ENCODE measurements at places on chromosomes 7 and 10.

GRCh38 chr7:105327201-105327600 is 61.5 kb downstream of the SRPK2 start:
- DNase-seq: no peak

DNA sequence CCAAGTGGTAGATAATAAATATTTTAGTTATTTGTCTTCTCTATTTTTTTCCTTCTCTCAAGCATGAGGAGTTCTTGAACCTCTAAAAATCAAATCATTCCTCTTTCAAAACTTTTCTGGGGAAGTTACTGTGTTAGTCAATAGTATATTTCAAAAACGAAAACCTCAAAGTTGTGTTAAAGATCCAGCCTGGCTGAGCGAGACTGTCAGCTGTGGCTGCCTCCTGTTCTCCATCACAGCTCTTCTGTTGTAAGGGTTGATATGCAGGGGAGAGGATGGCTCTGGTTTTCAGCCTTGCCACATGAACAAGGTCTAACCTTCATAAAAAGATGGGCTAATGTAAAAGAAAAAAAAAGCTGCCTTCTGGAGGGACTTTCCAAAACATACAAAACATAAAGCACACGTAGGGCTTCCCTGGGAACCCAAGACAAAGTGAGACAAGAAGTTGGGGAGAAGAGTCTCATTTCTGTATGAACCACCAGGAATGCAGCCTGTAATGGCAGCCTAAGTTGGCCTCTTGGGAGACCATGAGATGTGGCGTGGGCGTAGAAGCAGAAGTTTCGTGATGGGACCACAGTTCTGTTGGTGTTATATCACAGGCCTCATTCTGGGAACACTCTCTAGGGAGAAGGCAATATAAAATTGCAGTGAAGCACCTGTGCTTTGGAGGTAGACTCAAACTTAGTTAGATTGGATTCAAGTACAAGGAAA is 77.9 kb upstream of the FHIP2A start:
- DNase-seq: no peak

DNA sequence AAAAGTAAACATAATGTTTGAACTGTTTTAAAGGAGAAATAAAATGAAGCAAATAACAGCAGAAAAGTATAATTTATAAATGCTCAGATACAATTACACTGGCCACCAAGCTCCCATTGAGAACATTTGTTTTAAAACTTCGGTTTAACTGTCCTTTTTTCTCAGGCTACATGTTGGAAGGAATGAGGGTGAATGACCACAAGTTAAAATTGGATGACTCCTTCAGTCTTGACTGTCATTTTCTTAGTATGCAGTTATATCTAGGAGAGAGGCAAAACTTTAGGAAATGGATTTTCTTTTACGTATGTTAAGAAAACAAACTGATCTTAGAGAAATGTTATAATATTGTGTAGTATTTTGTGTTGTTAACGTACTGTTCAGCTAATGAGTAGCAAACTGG is 5.0 kb downstream of the TRIM24 start:
- DNase-seq: no peak

DNA sequence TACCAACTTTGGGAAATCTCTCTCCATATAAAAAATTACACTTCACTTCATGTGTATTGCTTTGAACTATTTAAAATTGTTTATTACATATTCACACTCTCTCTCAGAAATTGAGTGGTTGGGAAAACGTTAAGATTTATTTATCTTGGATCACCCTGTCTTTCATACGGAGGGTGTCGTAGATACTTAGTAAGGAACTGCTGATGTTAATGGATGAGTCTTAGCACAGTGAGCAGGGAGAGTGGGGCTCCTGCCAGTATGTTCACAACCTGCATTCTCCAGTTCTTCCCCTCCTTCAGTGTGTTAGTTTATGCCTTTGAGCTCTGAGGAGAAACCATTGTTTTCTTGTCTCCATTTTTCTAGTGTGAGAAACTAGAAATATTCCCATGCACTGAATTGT is 67.1 kb downstream of the CDK14 start:
- no peak for DNase-seq

GRCh38 chr7:135692055-135692454 is 29.7 kb downstream of the STMP1 start:
- no peak for DNase-seq

DNA sequence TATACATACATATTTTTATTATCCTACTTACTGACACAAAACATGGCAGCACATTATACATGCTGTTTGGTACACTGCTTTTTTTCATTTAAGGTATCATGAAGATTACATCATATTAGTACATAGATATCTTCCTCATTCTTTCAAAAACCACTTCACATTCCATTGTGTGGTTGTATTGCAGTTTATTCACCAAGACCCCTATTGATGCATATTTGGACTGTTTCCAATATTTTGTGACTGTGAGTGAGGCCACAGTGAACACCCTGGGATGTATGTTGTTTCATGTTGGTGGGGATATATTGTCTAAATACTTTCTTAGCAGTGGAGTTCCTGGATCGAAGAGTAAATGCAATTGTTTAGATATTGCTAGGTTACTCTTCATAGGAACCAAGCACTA is 39.0 kb downstream of the TFAM start:
- no peak for DNase-seq

GRCh38 chr7:86925221-86925620 is 134.2 kb downstream of the ELAPOR2 start:
- DNase-seq: no peak

- DNase-seq: no peak
Observed at GRCh38 chr10:126732308-126732707, 61.8 kb upstream of the C10orf90 start.

- DNase-seq: no peak
Observed at GRCh38 chr10:65949526-65949925, 976.3 kb upstream of the LRRTM3 start.

DNA sequence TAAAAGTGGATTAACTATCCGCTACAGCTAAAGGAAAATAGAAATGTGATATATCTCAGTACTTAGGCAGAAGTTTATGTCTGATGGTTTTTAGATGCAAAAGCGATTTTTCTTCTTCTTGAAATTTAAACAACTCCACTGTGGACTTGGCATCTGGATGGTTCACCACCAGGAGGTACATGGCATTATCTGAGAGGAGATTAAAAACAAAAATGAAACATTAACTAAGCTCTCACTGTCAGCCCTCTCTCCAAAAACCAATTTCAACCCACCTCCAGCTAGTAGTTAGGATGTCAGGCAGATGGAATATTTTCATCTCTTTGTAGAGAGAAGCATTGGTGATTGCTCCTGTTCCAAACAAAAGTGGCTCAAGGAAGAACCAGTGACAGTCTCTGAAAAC is 12.9 kb downstream of the PON1 start:
- no peak for DNase-seq

DNA sequence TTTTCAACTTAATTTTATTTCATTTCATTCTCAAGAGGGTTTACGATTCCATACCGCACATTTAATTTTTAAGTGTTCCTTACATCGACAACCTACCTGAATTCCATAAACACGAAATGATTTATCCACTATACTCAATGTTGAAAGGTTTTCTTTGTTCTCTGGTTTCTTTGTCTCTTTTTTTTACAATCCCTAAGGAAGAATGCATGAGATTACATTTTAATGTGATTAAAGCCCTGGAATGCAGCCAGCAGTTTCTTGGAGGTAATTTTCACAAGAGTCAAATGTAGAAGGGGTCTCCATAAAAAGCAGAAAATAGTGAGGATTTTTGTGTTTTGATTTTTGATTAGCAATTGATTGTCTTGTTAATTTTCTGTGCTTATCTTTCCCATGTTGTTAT is 59.2 kb upstream of the ADCY1 start:
- no peak for DNase-seq

DNA sequence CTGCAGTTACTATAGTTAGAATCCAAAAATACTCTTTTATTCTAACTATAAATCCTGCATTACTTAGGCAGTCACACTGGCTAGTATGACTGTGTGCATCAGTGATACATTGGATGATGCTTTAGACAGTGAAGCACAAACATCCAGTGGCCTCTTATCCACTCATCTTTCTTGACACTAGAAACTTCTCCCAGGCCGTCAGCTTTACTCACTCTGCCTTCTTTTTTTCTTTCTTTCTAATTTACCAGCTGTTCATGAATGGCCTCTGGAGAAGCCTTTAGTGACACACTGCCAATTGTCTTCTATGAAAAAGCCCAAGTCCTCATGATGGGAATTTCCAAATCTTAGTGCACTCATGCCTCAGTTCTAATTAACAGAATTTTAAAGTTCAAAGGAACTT is 26.2 kb upstream of the C10orf90 start:
- no peak for DNase-seq

GRCh38 chr10:101228966-101229265 is 347 bp downstream of the LBX1 start:
- DNase-seq: no peak

DNA sequence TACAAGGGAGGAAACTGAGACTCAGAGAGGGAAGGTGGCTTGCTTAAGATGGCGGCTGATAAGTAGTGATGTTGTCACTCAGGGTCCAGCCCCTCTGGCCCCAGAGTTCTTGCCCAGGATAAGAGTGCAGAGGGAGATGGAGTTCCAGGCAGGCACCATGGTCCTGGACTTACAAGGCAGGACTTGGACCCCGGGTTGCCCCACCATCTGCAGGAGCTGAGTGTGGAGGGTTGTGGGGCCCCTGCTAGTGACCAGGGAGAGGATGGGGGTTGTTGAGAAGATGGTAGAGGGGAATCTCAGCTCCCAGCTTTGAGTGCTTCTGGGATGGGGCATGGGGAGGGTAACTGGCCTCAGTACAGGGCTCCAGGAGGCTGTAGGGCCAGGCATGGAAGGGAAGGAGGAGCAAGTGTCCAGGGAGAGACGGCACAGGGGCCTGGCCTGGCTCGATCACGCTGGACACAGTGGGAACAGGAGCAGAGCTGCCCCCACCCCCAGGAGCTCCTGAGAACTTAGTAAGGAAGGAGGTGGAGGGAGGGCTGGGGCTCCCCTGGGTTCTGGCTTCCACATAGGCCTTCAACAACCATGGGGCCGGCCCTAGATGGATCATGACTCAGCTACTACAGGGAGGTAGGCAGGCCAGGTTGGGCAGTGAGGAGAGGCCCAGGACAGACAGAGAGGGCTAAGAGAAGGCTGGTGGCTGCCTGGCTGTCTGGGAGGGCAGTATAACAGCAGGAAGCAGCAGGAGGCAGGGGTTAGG is 28.2 kb downstream of the PPIF start:
- DNase-seq: no peak

- DNase-seq: no peak
Observed at GRCh38 chr10:124225029-124225466, 131.7 kb upstream of the CHST15 start.

- no peak for DNase-seq
Observed at GRCh38 chr10:133126431-133127290, 33.4 kb upstream of the KNDC1 start.

DNA sequence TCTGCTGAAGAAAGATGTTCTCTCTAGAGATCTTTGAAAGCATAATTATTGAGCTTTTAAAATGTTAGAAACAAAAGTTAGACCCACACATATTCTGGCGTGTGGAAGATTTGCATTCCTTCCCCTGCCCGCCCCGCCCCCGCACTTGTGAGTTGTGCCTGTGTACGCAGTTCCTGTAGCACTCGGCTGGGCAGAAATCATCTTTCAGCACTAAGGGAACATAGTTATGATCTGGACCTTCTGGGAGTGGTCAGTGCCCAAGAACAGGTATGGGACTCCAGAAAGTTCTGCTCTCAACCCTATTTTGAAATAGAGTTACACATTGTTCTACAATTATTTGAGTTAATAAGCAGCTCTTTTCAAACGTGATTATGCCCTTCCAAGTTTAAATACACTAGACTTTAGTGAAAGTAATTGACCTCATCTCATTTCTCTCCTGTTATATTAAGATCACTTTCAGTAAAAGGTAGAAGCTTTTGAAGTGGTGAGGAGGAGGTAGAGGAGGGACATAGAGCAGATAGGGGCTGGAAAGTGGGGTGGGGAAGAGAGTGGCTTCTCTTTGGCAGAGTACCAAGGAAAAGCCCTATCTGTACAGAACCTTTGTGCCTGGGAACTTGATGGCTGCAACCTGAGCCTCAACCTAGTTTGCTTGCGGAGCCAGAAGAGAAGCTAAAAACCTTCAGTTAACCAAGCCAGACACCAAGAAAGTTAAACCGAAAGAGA is 5.7 kb downstream of the BLVRA start:
- no peak for DNase-seq

DNA sequence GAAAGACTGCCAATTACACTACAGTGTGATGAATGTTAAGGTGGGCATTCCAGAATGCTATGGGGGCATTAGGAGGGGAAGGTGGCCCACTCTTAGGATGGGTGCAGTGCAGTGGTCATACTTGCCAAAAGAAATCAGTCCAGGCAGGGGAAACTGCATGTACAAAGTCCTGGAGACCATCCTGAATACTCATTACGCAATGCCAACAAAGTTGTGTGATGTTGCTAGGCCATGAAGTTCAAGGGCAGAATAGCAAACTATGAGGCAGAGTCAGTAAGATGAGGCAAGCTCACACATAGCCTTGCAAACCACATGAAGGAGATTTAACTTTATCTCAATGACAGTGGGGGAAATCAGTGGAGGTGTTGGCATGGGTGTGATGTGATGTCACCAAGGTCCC is 49.8 kb upstream of the SLC35B4 start:
- DNase-seq: no peak

DNA sequence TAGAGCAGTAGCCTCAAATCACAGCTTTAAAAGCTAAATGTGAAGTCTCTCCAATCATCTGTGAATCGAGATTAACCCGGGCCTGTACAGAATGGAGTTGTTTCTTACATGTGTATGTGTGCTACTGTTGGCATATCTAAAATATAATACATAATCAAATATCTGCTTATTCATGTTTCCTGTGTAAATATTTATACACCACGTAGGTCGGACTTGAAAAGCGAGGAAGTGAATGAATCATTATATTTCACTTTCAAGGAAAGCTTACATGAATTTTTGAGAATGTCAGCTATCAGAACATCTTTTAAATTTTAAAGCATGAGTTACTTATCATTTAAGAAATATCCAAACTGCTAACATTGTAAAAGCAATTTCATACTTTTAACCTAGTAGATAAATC is 233.3 kb downstream of the SLC25A13 start:
- DNase-seq: no peak

Data from HCT116 (cell line).